ENCODE measurements at places on chromosomes 1 and 21.

DNA sequence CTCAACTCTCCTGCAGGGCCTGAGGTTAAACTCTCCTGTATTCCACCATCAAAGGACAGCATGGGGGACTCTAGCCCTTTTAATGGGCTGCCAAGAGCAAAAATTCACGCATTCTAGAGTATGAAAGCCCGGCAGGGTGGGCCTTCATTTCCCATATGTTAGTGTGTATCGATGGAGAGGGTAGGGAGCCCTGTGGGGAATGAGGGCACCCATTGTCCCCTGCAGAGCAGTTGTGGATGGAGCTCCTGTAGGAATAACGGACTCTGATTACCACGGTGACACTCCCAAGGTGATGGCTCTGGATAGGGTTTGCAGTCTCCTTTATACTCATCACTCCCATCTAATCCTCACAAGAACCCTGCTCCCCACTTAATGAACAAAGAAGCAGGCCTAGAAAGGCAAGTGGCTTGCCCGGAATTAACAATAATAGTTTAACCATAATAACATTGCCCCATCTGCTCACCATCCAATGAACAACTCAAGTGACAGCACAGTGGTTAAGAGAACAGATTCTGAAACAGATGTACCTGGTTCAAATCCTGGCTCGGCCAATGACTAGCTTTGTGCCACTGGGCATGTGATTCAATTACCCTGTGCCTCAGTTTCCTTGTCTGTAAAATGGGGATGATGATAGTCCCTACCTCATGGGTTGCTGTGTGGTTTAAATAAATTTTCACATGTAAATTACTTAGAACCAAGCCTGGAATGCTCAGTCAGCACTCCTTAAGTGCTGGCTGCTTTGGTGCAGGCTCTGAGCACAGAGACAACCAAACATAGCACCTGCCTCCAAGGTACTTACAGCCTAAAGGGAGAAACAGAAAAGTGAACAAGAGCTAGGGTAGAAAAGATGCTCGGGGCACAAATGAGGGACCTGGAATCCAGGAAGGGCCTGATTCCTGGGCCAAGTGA lies 29.0 kb downstream of the HIVEP3 start:
- no peak for DNase-seq

- no peak for DNase-seq
These were observed 70.0 kb upstream of the BCAR3 start for GRCh38 chr1:93751377-93752250.

DNA sequence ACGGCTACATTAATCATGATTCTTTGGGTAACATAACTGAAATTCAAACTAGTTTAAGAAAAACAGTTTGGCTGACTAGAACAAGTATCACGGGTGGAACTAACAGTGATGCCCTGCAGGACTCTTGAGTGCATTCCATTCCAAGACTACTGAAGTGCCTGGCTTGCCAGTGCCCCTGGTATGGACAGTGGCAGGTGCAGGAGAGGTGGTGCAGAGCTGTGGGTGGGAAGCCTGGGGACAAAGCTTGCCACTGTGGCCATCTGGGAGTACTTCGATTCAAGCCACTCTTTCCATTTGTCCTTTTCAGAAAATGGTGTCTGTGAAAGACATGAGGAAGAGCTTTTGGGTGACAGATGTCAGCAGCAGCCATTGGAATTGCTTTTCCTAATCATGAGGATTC lies 166.5 kb downstream of the RRAGC start:
- DNase-seq = no peak

- no peak for DNase-seq
These were observed 865 bp downstream of the ADPRS start for GRCh38 chr1:36089393-36090121.

GRCh38 chr1:229848752-229849677 lies 218.0 kb upstream of the GALNT2 start:
- DNase-seq = no peak

DNA sequence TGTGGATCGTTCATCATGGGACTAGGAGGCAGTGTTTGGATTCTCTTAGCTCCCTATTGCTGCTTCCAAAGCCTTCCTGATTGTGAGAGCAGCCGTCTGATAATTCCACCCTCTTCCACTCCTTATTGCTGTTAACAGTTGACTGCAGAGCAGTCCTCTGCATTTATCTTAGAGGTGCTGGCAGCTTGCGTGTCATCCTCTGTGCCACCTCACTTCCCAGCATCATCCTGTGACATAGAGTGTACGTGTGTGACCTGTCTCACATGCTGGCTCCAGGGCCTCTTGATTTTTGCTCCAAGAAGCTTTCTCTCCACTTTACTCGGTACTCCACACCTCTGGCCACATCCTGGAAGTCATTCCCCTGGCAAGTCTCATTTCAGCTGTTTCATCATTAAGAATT lies 53.0 kb upstream of the DYNLT5 start:
- DNase-seq = no peak

GRCh38 chr1:61887931-61888564 lies 145.8 kb downstream of the PATJ start:
- no peak for DNase-seq

- peak; percentile 10 for DNase-seq
These were observed 4.9 kb downstream of the SLC5A9 start for GRCh38 chr1:48227165-48228013.

- DNase-seq = no peak
These were observed 246.9 kb upstream of the ST6GALNAC5 start for GRCh38 chr1:76620371-76620770.
